T follicular helper cell (primary cell): ENCODE measurements at places on chromosomes 12 and 14.

GRCh38 chr14:87199381-87199780, 793.6 kb downstream of the GALC start:
- DNase-seq, result no peak

- no peak for DNase-seq
Measured at GRCh38 chr14:50659327-50659974, 8.7 kb downstream of the SAV1 start.

DNA sequence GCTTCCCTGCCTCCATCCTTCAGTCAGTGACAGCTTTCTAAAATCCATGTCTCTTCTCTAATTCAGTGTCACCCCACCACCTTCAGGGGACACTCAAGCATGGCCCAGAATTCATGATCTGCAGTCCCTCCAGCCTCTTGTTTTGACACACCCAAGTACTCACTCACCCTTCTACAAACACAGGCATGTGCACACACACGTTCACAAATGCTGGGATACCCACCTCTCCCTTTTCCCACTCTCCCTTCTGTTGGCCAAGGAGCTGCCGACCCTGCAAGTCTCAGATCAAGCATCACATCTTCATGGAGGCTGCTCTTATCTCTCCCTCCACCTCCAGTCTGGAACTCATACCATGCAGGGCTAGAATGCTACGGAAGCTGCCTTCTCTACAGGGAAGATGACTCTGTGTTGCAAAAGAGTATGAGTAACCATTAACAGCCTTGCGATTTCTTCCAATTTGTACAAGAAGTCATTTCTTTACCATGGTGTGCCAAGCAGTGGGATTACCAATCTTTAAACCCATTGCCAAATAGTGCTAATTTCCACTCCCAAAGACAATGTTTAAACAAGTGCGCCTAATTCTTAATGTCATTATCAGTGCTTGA, 196.1 kb downstream of the BCL11B start:
- no peak for DNase-seq

DNA sequence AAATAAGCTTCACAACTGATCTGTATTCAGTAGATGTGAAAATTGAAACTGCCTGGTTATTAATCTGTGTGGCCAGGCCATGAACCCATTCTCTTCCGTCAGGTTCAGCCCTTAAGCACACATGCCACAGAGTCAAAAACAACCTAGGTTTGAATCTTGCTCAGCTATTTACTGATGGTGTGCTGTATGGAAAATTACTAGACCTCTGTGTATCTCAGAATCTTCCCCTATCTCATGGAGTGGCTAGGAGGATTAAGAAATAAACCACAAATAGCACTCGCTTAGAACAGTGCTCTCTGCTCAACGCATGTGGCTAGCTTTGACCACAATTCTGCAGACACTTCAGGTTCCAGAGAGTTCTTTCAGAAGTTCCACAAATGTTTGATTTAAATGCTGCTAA, 240.7 kb upstream of the PLEKHG7 start:
- DNase-seq, result no peak

DNA sequence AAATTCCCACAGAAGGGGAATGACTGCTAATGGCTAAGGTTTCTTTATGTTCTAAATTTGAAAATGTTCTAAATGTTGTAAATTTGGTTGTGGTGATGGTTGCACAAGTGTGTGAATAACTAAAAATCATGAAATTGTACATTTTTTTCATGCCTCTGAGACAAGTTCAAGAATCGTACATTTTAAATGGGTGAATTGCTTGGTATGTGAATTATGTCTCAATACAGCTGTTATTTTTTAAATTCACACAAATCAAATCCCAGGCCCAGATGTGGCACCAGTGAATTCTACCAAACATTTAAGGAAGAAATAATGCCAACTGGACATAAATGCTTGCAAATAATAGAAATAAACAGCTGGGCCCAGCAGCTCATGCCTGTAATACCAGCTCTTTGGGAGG, 28.6 kb upstream of the RND1 start:
- DNase-seq, result no peak

DNA sequence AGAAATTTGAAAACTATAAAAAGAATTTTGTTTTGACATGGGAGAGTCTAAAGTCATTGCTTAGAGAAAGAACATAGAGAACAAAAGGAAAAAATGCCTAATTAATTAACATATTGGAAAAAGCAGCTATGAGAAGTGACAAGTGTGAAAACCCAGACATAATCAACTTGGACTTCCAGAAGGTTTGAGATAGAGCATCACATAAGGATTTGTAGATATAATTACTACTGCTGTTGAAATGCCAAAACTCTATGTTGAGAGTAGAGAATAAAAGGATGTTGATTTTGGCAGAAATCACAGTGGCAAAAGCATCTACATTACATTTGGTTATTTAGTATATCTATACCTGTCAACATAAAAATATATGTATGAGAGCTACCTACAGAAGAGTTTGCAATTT, 135.1 kb downstream of the SLC41A2 start:
- DNase-seq, result no peak

GRCh38 chr12:128442096-128442495, 175.1 kb downstream of the TMEM132C start:
- no peak for DNase-seq

DNA sequence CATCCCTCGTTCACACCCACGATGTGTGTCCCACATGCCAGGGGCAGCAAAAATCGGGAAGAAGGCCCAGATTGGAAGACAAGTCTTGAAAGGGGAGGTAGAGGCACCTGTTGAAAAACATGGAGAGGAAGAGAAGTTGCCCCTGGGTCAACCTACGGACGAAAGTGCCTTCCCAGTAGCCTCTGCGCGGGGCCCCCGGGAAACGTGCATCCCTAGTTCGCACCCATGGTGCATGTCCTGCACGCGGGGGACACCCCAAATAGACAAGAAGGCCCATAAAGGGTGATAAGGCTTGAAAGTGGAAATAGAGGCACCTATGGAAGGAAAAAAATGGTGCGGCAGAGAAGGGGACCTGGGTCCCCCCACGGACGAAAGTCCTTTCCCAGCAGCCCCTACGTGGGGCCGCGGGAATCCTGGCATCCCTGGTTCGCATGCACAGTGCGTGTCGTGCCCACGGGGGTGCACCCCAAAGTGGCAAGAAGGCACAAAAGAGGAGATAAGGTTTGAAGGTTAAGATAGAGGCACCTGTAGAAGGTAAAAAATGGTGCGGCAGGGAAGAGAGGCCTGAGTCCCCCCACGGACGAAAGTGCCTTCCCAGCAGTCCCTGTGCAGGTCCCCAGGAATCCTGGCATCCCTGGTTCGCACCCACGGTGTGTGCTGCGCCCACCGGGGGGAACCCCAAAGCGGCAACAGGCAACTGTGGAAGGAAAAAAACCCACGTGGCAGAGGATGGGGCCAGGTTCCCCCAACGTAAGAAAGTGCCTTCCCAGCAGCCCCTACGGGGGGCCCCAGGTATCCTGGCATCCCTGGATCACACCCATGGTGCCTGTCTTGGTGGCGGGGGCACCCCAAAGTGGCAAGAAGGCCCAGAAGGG, 278.3 kb downstream of the ALG10 start:
- DNase-seq, result no peak

DNA sequence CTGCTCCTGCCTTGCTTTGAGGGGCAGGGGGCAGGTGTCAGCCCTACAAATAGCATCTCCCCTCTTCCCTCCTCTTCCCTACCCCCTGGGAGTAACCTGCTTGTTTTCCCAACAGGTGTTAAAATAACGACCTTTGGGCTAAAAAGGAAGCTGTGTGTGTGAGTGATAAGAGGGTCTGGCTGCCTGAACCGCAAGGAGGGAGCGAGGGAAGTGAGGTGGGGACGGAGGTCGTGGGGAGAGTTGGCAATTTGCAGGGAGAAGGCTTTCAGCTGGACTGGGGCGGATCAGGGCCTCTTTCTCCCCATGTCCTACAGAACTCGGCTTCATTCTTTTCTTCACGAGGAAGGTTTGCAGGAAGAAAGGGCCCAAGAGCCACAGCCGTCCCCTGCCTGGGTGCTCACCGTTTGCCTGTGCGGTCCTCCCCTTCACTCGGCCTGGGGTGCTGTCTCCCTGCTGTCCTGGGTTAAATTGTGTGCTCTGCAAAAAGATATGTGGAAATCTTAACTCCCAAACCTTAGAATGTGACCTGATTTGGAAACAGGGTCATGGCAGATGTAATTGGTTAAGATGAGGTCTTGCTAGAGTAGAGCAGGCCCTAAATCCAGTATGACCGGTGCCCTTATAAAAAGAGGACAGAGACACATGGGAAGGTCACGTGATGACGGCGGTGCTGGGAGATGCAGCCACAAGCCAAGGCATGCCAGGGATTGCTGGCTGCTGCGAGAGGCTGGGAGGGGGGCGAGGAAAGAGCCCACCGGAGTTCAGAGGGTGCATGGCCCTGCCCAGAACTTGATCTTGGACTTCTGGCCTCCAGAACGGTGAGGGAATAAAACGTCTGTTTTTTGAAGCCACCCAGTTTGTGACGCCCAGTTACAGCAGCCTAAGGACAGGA, 38.7 kb upstream of the NCOR2 start:
- no peak for DNase-seq
